ENCODE measurements at places on chromosomes 7 and 10.
A peak's percentile ranks its signal among the peaks of the same experiment; 100 is the strongest.

GRCh38 chr7:36109013-36109627, 43.9 kb upstream of the EEPD1 start:
- no peak for DNase-seq

GRCh38 chr7:2043316-2044039, 189.3 kb downstream of the MAD1L1 start:
- no peak for DNase-seq

- no peak for DNase-seq
Observed at GRCh38 chr7:11373546-11374142, 400.0 kb downstream of the PHF14 start.

GRCh38 chr7:26279405-26279804, 12.3 kb upstream of the SNX10 start:
- no peak for DNase-seq

DNA sequence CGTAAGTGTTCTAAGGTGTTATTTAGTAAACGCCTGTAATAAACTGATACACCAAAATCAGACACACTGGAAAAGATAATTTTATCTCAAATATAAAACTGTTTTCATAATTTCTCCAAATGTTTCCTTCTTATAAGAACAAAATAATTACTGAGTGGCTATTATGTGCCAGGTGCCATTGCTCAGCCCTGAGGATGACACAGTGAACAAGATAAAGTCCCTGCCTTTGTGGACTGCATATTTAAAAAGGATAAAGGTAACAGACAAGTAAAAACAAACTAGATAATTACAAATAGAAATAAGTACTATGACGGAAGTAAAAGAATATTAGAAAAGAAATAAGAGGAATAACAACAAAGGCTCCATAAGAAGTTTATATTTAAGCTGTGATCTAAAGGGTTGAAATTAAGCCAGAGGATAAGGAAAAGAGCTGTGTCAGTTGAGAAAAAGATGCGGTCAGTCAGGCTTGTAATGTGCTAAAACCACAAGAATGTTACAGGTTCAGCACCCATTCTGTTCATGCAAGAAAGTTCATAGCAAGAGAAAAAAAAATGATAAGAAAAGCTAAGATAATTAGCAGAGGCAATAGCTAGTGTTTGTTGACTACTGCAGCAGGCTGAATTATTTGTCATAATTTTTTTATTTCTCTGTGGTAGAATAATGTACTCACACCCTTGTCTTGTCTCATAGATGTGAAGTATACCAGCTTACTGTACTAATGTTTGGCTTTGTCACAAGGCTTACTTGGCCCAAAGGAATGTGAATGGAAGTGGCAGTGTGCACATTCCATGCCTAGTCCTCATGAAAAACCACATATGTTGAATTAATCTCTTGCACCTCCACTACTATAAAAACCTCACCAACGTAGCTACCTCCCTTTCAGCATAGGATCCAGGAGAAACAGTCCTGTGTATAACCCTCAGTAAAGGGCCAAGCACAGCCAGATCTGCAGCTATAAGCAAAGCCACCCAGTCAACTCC, 75.1 kb downstream of the CRPPA start:
- peak; percentile 39 for DNase-seq

DNA sequence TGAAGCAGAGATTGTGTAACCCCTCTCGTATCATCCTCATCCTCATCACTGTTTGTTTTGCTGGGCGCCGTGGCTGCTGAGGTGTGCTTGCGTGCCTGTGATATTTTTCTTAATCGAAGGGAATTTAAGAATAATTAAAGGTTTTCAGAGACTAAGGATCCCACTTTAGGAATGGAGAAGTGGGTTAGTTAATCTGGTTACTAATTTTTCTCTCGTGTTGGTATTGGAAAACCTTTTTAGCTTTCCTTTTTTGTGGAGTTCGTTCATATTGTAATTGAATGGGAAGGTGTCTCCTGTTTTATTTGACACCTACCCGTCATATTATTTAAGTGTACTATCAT, 1.3 kb downstream of the UBN2 start:
- no peak for DNase-seq

GRCh38 chr10:84200537-84201243, 6.4 kb downstream of the CDHR1 start:
- no peak for DNase-seq

- DNase-seq, result no peak
Observed at GRCh38 chr10:8584666-8585065, 530.2 kb downstream of the GATA3 start.

- no peak for DNase-seq
Observed at GRCh38 chr7:30148951-30149459, 14.2 kb downstream of the MTURN start.

- no peak for DNase-seq
Observed at GRCh38 chr7:28062197-28062991, 118.2 kb downstream of the JAZF1 start.

DNA sequence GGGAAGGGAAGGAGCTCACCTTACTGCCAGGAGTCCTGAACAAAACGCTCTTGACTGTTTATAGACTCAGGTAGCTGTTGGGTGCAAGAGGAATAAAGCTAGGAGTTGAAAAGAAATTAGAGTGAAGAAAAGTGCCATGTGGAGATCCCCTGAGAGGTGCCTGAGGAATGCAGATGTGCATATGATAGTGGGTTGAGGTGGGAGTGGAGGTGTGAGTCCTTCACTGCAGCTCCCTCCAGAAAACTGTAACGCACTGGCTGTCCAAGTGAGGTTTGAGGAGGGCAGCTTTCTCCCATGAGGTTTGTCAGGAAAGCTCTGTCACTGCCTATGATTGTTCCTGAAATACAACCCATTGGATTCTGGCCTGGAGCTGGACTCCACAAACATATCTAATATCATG, 904.8 kb upstream of the POT1 start:
- no peak for DNase-seq

GRCh38 chr10:56116684-56117083, 244.4 kb downstream of the ZWINT start:
- DNase-seq, result no peak

- no peak for DNase-seq
Observed at GRCh38 chr7:28542410-28542809, 130.1 kb downstream of the CREB5 start.

- no peak for DNase-seq
Observed at GRCh38 chr7:84354866-84355265, 160.3 kb upstream of the SEMA3A start.

- no peak for DNase-seq
Observed at GRCh38 chr10:96338279-96338925, 20.4 kb downstream of the OPALIN start.

DNA sequence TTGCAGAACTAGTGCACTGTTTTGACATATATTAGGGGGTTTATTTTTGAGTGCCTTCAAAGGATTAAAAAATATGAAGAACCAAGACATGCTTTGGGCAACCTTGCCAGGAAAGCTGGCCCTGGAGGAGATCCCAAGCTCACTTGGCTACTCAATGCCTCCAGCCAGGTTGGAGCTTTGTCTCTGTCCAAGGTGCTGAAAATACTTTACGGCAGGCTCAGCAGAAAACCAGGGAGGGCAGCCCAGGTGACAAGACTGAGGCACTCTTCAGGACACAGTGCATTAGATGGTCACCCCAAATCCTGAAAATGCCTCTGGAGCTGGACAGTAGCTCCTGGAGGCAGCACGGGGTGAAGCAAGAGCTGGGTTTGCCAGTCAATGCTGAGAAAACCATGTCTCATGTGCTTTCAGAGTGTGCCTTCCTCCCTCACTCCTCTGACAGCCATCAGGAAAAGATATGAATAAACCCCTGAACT, 5.8 kb upstream of the KCNH2 start:
- DNase-seq, result no peak

GRCh38 chr7:90276033-90276728, 31.2 kb downstream of the CFAP69 start:
- DNase-seq, result no peak

DNA sequence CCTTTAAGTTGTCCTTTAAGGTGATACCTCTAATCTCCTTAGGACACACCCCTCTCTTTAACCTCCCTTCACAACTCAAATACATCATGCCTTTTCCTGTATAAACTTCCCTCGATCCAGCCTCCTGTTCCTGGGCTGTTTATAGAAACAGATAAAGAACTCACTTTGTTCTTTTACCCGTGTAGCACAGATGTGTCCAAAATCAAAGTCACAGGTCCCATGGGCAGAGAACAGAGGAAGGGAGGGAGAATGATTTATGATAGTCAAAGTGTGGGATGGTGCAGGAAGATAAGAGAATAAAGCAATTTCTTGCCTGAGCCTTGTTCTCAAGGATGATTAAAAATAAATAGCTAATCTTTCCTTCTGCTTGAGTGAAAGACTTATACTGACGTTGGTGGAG, 50.3 kb upstream of the CABCOCO1 start:
- no peak for DNase-seq

GRCh38 chr7:1931256-1931950, 261.3 kb downstream of the ELFN1 start:
- no peak for DNase-seq

GRCh38 chr10:48607356-48608278, 2.7 kb upstream of the ARHGAP22 start:
- DNase-seq, result no peak

DNA sequence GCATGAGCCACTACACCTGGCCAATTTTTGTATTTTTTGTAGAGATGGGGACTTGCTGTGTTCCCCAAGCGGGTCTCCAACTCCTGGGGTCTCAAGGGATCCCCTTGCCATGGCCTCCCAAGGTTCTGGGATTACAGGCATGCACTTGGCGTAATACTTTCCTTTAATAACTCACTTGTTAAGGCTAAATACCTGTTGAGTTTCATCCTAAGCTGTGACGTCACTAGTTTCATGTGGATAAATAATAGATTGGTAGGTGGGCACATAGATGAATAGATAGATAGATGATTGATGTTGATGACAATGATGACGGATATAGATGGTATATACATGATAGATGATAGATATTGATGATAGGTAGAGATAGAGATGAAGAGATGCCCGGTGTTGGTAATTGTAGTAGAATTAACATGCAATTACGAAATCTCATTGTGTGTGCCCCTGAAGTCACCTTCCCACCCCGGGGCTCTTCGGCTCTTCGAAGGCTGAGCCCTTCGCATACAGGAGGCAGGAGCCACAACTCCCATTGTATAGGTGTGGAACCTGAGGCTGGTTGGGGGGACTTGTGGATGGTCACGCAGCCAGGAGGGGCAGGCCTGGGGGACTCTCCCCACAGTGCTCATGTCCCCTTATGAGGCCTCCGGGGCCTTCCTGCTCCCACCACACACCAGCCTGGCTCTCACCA, 2.6 kb downstream of the GRIFIN start:
- no peak for DNase-seq

DNA sequence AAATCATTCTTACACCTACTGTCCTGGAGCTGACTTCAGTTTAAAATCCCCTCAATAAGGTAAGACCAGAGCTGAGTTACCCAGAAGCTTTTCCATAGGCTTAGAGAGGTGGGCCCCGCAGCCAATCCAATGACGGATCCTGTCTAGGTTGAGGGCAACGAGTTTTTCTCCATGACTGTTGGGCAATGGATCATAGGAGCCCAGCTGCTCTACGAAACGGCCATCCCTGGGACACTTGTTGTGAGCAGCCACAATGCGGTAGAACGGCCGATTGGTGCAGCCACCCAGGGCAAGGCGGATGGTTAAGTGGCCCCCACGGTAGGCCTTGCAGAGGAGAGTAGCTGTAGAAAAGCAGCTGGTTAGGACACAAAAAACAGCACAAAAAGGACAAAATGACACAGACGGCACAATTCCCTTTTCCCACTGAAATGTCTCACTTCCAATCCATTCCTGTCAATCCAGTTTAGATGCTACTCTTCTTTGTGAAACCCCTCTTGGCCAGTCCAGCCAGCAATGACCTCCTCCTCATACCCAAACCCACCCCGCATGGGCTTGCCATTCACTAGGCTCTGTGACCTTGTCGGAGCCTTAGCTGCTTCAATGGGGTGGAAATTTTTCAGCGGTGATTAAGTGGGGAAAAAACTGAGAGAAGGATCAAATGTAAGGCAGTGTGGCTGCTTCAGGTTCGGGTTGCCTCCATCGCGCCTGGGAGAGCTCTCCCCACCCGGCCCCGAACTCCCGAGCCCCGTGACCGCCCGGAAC, 580 bp downstream of the MRPS16 start:
- no peak for DNase-seq

DNA sequence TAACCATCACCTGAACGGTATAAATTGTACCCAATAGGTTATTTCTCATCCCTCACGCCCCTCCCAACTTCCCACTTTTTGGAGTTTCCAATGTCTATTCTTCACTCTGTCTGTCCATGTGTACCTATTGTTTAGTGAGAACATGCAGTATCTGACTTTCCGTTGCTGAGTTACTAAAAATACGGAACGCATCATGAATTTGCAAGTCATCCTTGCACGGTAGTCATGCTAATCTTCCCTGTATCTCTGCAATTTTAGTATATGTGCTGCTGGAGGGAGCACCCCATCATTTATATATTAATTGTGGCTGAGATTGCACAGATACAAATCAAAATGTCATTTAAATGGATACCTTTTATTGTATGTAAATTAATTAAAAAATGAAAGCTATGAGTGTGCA, 75.7 kb upstream of the SFMBT2 start:
- DNase-seq, result no peak

DNA sequence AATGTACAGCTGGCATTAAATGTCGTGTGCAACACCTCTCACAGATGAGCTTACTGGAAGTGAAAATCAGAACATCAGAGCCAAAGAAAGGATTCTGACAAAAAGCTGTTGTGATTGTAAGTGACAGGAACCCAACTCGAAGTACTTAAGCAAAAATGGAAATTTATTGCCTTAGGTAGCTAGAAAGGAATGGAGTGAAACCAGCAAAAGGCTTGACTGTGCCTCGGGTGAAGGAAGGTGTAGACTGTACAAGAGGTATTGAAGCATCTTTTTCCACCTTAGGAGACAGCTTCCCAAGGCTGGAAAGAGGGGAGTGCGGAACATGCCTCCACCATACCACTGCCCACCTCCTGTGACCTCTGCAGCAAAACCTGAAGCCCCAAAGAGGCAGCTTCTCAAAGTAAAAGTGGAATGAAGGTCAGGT, 27.3 kb upstream of the ITGB1 start:
- DNase-seq, result no peak

DNA sequence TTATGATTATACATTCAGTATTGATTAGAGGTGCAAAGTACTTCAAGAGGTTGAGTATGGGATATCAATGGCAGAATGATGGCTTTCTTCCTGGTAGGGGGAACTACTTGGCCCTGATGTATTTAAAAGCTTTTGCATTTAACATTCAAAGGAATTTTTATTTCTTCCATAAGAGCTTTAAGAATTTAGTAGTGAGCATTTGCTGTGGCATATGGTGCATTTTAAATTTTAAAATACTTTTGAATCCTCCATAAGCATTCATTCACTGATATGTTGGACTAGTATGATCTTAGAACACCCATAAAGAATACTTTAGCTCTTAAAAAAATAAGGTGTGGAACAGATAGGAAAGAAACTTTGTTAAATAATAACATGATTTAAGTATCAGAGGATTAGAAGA, 191.9 kb upstream of the PPP1R3A start:
- DNase-seq, result no peak

GRCh38 chr10:78805176-78805575, 263.6 kb upstream of the ZMIZ1 start:
- peak; percentile 86 for DNase-seq
